AG08395 (cell line): ENCODE measurements at places on chromosomes 2 and 18.

GRCh38 chr2:479490-480176, 191.7 kb upstream of the ALKAL2 start:
- no peak for DNase-seq

GRCh38 chr2:86679036-86679435, 41.1 kb upstream of the RMND5A start:
- no peak for DNase-seq

- no peak for DNase-seq
These were observed 391.0 kb upstream of the LINC00305 start for GRCh38 chr18:64539847-64540246.

- DNase-seq: no peak
These were observed 167.9 kb downstream of the FBXO15 start for GRCh38 chr18:73979742-73980141.

DNA sequence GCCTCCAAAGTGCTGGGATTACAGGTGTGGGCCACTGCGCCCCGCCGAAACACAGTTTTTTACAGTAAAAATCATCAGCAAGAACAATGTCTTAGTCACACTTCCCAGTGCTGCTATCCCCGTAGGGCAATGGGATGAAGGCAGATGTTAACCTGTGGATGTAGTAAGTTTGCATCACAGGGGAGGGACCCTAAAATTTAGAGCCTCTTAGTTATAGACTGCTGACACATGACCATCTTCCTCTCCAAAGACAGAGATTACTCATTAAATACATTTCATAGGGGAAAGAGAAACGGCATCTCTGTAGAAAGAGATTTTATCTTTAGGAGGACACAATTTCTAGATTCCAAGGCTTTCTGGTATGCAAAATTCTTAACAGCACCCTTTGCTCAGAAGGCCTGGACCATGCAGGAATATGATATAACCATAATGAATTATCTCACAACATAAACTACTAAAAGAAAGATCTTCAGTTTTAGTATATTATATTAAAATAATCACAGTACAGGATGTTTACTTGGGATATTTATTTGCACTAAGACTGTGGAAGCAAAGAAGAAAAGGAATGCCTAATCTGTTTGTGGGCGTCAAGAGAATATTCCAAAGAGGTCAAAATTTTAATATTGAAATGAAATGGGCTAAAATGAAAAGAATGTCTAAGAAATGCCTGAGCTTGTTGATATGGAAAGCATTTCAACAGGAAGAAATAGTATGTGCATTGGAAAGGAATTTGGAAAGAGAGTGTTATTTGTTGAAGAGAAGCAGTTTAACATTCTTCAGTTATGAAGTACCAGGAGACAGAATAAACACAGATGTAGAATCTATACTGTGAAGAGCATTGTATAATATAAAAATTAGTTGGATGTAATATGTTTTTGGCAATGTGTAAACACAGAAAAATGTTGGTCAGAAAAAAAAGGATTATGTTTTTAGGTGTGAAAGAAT, 1228.3 kb upstream of the CHAC2 start:
- DNase-seq: no peak

- no peak for DNase-seq
These were observed 18.8 kb upstream of the TNS1 start for GRCh38 chr2:218021536-218022071.
